T47D (cell line): ENCODE measurements at places on chromosomes 11 and 22.

GRCh38 chr11:83816572-83817187 is 530.5 kb upstream of the CCDC90B start:
- peak; percentile 26 for DNase-seq

GRCh38 chr11:96894587-96894986 is 504.8 kb downstream of the JRKL start:
- no peak for DNase-seq

DNA sequence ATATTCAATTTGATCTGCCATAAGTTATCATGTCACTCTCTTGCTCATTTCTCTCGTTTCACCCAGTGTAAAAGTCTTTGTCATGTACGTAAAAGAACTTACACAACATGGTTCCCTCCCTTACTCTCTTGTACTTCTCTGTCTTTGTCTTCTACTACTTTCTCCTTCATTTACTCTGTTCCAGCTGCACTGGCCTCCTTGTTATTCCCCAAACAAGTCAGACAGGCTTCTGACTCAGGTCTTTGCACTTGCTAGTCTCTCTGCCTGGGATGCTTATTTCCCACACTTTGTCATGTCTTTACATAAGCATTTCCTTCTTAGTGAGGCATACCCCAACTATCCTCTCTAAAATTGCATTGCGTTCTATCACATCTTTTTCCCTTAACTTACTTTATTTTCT is 117.3 kb downstream of the CYP2R1 start:
- no peak for DNase-seq

DNA sequence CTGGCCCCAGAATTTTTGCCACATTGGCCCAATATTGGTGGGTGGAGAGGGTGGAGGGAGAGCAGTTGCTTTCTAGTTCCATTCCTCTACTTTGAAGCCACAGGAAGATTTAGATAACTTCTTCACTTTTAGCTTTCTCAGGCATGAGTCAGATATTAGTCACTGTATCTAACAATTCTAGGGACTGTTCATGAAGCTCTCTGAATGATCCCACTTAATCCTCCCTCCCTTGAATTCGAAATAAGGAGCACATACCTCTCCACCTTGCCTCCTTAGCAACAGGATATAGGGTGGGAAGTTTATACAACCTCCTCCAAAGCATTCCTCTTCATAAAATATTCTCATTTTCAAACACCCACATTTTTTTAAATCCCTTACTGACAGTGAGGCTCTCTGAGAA is 13.5 kb downstream of the FSHB start:
- no peak for DNase-seq

GRCh38 chr11:126514061-126514693 is 158.7 kb downstream of the ST3GAL4 start:
- no peak for DNase-seq

DNA sequence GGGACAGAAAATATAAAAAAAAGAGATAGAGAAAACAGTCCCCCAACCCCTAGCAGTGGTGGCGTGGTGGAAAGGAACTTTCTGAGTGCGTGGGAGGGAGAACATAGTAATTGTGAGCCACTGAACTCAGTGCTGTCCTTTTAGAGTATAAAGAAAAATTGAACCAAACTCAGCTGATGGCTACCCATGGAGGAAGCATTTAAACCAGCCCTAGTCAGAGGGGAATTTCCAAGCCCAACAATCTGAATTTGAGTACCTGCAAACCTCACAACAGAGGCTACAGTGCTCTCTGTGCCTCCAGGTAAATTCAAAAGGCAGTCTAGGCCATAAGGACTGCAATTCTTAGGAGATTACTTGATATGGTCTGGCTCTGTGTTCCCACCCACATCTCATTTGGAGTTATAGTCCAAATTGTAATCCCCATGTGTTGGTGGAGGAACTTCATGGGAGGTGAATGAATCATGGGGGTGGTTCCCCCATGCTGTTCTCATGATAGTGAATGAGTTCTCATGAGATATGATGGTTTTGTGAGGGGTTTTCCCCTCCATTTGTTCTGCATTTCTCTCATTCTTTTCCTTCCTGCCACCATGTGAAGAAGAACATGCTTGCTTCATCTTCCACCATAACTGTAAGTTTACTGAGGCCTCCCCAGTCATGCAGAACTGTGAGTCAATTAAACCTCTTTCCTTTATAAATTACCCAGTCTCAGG is 687.8 kb downstream of the FAM181B start:
- no peak for DNase-seq
